ENCODE measurements at places on chromosomes 6 and 20.

- no peak for DNase-seq
Observed at GRCh38 chr6:42125231-42125630, 17.2 kb downstream of the C6orf132 start.

DNA sequence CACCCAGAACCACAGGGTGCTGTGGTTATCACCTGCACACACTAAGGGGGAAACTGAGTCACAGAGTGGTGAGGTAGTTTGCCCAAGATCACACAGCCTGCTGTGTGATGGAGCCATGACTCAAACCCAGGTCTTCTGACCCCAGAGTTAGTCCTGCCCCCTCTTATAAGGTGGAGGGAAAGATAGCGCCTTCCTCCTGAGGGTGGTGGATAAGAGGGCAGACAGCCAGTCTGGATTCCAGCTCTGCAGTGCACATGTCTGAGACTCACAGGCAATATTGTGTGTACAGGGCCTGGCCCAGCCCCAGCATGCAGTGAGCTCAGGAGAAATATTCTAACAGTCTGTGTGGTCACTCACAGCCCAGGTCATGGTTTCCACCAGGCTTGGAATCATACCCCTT lies 393.7 kb downstream of the CDH4 start:
- no peak for DNase-seq

DNA sequence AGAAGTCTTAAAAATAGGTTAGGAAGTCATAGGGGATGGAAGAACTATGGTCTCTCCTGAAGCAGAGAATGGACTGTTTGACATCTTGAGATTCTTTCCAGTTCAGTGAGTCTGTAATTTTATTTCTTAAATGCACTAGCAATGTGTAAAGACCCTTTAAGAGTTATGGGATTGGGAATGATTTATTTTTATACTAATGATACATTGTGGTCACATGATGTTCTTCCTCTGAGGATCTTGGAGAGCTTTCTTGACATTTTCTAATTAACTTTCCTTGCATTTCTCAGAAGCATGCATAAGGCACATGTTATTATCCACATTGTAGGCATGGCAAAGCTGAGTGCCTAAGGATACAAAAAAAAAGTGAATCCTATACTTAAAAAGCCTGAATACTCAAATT lies 507.6 kb upstream of the NRSN1 start:
- no peak for DNase-seq

DNA sequence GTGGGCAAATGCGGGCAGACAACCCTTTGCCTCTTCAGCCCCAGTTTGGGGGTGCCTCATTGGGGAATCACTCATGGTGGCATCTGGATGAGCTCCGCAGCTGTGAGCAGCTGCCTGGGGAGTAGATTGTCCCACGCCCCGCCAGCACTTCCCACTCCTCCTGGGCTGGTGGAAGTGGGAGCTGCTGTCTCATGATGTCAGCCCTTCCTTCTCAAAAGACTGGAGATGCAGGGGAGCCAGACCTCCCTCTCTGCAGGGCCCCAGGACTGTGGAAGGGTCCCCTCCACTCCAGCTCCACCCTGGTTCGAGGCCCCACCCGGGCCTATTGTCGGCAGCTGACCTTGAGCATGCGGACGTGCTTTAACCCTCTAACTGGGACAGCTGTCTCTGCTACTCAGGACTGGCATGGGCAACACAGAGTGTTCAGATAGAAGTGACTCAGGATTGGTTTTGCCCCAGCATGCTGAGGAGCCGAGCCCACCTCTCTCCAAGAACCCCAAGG lies 2.0 kb downstream of the UNC93A start:
- DNase-seq, result no peak

DNA sequence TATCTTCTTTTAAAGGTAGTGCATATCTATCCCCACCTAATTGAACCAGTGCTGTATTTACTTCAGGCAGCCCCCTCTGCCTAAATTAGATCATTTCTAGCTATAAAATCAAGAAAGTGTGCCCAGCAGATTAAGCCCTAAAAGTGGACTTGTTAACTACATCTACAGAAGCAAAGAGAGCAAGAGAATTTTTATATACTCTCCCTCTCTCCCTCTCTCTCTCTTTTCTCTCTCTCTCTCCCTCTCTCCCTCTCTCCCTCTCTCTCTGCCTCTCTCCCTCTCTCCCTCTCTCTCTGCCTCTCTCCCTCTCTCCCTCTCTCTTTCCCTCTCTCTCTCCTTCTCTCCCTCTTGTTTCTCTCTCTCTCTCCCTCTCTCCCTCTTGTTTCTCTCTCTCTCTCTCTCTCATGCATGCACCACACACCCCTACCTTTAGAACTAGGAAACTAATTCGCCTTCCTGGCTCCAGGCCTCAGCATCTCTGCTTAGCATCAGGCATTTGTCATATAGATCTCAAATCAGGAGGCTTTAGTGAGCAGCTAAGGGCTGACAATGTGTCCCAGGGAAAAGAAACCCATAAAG lies 71.4 kb downstream of the FOXA2 start:
- DNase-seq, result no peak

Data from GM12878 (cell line).